G401 (cell line): ENCODE measurements at places on chromosomes 16 and 17. TPM values are rescaled to one million over a fixed set of nuclear protein-coding genes. Genes with fewer than 3 reads are reported as not detected.

Gene C16orf87
- total RNA-seq, result 19.6 and 20.6 TPM in 2 replicates

Gene ARHGDIG
- total RNA-seq, result 2.6 and 12.2 TPM in 2 replicates

Gene CDR2L
- 21.8 and 24.4 TPM in 2 replicates for total RNA-seq

Gene PRR35
- total RNA-seq, result 0.41 and 2.3 TPM in 2 replicates

Gene SARM1
- 18.6 and 20.4 TPM in 2 replicates for total RNA-seq

Gene NEUROD2
- not detected in 2 replicates for total RNA-seq

Gene KRTAP3-2
- not detected in 2 replicates for total RNA-seq

Gene MPV17L
- total RNA-seq, result 5.2 and 6.7 TPM in 2 replicates

Gene HBQ1
- total RNA-seq, result 1.1 and 19.9 TPM in 2 replicates

Gene CACNA1H
- total RNA-seq, result 14.8 and 21.8 TPM in 2 replicates

Gene RNF167
- 86.0 and 97.4 TPM in 2 replicates for total RNA-seq
